ENCODE measurements at places on chromosomes 7 and 10. TPM values are rescaled to one million over a fixed set of nuclear protein-coding genes. Genes with fewer than 3 reads are reported as not detected.
A peak's percentile ranks its signal among the peaks of the same experiment; 100 is the strongest.

- DNase-seq, result no peak
These were observed 3.0 kb downstream of the TMEM130 start for GRCh38 chr7:98866765-98867164.

DNA sequence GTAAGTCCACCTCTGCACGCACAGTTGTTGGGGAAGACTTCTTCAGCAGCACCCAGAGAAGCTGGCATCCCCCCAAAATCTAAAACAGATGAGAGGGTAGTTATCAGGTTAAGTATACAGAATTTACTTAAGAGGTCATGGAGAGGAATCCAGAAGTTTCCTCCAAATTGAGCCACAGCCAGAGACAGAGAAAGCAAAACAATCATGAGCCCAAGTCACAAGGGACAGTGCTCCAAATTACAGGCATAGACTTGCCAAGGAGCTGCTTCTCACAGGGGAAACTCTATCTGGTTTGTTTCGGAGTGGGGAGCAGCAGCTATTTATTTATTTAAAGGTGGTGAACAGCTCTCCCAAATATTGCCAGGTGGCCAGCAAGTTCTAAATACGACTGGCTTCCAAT is 308.4 kb downstream of the SKIDA1 start:
- no peak for DNase-seq

DNA sequence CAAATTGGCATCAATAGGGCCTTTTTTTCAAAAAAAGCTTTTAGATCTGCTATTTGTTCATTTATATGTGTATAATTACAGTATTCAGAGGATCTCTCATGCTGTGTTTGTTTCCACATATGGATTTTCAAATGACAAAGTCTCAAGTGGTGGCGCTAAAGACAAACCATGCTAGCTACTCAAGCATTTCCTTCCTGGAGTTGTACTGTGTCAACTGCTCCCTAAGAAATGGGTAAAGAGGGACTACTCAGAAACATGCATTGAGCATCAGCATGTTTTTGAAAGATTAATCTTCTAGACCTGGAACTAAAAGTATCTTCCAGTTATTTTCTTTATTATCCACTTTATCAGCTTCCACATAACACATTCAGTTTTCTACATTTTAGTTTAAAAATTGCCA is 12.7 kb downstream of the CNTNAP2 start:
- DNase-seq, result peak; percentile 17

The C10orf53 gene
- not detected for polyA plus RNA-seq

DNA sequence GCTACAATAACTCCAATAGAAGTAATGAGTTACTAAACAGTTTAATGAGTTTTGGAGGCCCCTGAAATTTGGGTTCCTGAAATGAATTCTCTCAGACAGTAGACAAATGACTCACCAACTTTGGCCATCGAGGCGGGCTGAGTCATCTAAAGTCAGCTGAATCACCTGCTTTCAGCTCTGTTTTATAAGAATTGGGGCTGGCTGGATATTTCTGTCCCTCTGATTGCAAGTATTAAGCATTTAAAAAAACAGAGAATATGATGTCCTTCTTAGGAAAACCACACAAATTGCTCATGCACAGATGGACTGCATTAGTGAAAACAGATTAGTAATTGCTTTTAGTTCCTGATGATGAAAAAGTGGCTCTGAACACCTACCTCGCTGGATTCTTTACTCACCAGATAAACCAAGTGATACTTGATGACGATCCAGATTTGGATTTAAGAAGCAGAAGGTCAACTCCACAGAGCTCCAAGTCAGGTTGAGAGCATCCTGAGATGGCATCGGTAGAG is 59.1 kb downstream of the ZNF365 start:
- DNase-seq, result no peak
